GM04503 (cell line): ENCODE measurements at places on chromosomes 5 and 9.

GRCh38 chr9:125409217-125409636, 147.6 kb downstream of the GAPVD1 start:
- DNase-seq = no peak

GRCh38 chr5:157384971-157385709, 74.9 kb upstream of the NIPAL4 start:
- peak; percentile 100 for DNase-seq

DNA sequence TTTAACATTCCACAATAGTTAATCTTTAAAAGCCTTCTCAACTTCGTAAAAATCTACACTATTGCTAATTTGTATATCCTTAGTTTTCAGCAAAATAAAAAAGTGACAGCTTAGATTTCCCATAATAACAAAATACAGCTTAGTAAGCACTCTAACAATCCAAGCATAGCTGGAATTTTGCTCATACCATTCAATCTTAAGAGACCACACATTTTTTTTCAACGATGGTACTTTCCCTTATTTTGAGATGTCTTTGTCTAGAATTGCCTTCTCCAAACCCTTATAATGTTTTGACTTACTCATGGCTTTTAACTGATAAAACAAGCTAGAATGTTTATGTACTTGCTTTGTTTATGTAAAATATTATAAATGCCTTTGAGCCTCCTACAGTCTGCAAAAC, 65.6 kb downstream of the HOMER1 start:
- peak; percentile 52 for DNase-seq

DNA sequence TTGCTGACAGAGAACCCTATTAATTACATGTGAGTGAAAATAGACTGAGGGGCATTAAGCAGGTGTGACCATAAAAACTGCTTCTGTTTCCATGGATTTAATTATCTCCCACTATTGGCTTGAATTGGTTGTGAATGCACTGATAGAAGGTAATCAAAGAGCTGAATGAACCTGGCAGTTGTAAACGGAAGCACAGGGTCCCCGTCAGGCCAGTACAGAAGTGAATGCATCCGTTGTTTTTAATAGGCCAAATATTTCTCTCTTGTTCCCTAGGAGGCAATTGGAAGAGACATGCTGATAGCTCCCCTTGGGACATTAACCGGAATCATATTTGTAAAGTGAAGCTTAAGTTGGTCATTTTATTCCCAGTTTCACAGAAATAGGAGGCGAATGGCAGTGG, 147.0 kb downstream of the CAVIN4 start:
- DNase-seq = no peak

- no peak for DNase-seq
Observed at GRCh38 chr5:56910210-56910965, 992 bp downstream of the SETD9 start.

DNA sequence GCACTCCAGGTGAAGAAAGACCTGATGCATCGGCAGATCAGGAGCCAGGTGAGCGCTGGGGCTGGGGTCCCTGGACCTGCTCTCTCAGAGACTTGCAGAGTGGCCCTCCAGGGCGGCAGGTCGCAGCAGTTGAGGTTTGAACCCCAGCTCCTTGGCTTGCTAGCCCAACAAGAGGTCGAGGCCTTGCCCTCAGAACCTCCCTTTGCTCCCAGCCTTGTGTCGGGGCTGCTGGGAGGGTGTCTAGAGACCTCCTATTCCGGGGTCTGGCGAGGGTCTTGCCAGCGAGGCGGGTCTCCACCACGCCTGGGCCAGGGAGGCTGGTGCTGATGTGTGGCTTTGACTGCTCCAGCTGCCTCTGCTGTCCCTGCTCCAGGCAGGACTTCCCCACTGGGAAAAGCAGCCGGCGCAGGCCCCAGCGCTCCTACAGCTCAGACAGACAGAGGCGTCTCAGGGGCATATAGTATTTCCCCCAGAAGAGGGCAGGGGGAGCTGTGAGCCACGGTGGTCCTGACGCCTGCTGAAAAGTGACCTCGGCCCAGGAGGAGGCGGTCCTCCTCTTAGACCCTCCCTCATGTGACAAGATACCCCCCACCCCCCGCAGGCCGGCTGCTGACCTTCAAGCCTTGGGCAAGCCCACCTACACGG, 38.3 kb downstream of the LRSAM1 start:
- DNase-seq = no peak

DNA sequence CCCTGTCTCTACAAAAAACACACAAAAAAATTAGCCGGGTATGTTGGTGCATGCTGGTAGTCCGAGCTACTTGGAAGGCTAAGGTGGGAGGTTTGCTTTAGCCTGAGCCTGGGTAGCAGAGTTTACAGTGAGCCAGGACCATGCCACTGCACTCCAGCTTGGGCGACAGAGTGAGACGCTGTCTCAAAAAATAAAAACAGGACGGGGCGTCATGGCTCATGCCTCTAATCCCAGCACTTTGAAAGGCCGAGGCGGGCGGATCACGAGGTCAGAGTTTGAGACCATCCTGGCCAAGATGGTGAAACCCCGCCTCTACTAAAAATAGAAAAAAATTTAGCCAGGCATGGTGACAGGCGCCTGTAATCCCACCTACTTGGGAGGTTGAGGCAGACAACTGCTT, 40.3 kb downstream of the UBE2D2 start:
- no peak for DNase-seq

GRCh38 chr9:82247318-82247717, 258.7 kb downstream of the SPATA31D1 start:
- DNase-seq = no peak

GRCh38 chr5:116152169-116152568, 67.3 kb downstream of the COMMD10 start:
- DNase-seq = no peak

- DNase-seq = no peak
Observed at GRCh38 chr5:155794795-155795194, 532.2 kb upstream of the SGCD start.

DNA sequence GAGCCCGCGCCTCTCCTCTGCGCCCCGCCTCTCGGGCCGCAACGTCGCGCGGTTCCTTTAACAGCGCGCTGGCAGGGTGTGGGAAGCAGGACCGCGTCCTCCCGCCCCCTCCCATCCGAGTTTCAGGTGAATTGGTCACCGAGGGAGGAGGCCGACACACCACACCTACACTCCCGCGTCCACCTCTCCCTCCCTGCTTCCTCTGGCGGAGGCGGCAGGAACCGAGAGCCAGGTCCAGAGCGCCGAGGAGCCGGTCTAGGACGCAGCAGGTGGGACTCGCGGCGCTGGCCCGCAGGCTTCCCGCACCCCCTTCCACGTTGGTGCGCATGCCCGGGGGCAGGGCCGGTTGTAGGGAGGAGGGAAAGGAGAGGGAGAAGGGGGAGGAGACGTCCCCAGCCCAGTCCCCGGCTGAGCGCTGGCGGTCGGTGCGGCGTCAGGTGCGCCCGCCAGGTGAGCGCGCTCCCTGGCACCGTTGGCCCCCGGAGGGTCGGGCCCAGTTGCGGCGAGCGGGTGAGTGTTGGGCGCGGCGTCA, at the start of gene OCLN:
TSS of gene OCLN (plus strand) at position 400 of the 532 bp plus-strand sequence. CDS start 11,455 bp downstream, outside the sequence.
- no peak for DNase-seq

DNA sequence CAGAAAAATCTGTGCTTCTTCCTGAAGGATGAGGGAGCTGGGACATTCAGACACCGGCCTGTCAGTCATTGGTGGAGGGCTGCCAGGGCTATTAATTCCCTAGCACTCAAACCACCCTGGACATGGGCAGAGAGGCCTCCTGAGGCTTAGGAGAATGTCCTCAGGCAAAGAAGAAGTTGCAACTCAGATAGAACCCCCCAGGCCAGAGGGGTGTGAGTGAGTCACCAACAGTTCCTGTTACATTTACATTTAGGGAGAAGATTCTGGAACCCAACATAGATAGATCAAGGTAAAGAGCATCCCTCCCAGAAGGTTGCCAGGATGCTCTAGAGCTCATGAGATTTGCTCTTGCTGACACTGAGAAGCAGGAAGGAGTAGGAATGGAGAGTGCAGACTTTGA, 29.2 kb upstream of the SYK start:
- no peak for DNase-seq

DNA sequence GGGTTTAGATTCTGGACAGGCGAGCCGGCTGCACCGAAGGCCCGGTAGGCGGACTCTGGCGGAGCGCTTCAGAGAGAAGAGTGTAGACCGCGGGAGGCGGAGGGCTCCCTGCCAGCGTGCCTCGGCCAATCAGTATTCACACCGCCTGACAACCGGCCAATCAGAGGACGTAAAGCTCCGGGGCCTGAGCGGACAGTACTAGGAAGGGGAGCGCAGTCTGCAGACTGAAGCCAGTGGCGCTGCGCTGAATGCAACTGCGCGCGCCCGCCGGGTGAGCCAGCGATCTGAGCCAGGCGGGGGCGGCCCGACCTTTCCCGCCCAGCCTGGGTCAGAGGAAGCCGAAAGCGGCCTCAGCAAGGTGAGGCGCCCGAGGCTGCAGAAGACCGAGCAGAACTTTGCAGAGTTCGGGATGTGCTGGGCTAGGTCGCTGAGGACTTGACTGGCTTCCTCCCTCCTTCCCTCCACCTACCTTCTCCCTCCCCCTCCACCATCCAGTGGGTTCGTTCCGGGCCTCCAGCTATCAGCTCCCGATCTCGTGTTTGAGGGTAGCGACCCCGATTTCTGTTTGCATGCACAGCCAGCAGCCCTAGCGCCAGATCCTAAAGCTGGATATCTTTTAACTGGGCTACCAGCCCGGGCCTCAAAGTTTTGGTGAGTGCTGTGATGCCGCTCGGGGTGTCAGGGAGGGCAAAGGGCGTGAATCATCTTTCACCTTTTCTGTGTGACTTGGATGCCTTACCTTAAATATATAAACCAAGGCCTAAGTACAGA, at the start of gene DMRT2:
TSS of gene DMRT2 (plus strand) at position 233 of the 771 bp plus-strand sequence. CDS start 1,257 bp downstream, outside the sequence.
- DNase-seq = no peak
